CD4-positive, alpha-beta T cell (primary cell): ENCODE measurements at places on chromosomes 12 and 14.

GRCh38 chr12:69366796-69367195, 7.3 kb downstream of the YEATS4 start:
- DNase-seq, result no peak

DNA sequence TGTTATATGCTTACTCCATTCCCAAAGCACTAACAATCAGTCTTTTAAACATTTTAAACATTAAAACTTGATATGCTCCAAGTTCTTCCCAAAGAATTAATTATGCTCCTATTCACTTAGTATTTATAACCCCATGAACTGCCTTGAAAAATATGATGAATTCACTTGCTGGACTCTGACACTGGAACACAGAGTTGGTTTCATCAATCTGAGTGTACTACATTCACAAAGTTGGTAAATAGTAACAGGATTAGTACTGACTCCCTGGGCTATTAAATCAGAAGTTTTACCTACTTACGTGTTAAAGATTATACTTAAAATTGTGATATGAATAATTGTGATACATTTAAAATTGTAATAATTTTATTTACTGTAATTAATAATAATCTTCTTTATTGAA, 17.3 kb upstream of the MYF6 start:
- no peak for DNase-seq

GRCh38 chr12:123120452-123121166, 30.3 kb downstream of the PITPNM2 start:
- DNase-seq, result peak; percentile 51

DNA sequence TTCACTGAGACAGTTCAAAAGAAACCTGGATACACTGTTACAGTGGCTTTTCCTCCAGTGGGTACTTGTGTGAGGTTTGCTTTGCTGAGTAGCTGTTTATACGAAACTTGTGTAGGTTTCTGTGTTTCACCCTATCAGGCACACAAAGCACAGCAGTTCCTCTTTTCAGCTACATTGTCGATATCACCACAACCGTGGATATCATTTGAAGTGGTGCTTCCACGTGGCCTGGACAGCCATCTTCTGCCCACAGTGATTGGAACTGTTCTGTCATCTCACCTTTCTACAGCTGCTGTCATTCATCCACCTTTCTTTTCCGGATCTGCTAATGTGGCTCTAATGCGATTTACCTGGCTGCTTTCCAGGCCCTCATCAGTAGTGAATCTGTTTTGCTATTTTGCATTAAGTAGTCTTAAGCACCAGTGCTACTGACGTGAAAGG, 368.8 kb downstream of the SYT1 start:
- no peak for DNase-seq

DNA sequence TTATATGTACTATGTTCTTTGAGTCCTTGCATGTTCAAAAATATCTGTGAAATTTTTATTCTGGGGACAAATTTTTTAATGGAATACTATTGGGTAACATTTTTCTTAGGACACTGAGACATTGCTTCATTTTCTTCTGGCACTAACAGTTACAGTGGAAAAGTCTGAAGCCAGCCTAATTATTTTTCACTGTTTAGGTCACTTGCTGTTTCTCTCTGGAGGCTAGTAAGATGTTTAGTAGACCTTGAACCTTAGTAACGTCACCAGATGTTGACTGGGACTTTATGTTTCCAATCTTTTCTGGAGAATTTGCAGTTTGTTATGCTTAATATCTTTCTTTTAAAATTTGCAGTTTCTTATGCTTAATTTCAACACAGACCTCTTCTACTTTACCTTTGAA, 12.3 kb upstream of the EPYC start:
- DNase-seq, result no peak

- DNase-seq, result no peak
Measured at GRCh38 chr12:91967590-91967989, 178.1 kb downstream of the BTG1 start.

DNA sequence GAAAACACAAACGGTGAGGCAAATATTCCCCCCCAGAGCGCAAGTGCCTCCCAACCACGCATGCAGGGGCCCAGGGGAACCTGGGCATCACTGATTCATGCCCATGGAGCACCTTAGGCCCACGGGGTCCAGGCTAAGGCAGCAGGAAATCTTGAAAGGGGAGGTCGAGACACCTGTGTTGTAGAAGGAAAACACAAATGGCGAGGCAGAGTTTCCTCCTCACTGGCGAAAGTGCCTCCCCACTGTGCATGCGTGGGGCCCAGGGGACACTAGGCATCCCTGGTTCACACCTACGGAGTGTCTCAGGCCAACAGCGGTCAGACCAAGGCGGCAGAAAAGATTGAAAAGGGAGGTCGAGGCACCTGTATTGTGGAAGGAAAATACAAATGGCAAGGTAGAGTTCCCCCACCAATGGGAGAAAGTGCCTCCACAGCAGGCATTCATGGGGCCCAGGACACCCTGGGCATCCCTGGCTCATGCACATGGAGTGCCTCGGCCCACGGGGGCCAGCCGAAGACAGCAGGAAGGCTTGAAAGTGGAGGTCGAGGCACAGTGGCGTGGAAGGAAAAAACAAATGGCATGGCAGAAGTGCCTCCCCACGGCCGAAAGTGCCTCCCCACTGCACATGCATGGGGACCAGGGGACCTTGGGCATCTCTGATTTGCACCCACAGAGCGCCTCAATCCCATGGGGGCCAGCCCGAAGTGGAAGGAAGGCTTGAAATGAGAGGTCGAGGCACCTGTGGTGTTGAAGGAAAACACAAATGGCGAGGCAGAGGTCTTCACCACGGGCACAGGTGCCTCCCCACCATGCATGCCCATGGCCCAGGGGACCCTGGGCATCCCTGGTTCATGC, 368.8 kb downstream of the ALG10 start:
- no peak for DNase-seq

DNA sequence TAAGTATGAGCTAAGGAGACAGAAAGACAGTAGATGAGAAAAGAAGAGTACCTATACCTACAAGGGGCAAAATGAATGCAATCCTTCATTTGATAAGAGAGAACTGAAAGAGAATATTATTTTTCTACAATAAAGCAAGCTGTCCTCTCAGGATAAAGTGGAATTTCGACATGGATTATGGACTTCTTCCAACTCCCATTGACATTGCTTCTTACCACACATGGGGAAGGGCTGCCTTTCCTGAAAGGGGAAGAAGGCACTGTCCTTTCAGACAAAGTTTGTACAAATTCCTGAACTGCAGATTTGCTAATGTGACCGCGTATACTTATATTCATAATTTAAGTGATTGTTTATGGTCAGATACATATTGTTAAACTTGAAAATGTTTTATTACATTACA, 4.3 kb upstream of the HEBP1 start:
- DNase-seq, result no peak

DNA sequence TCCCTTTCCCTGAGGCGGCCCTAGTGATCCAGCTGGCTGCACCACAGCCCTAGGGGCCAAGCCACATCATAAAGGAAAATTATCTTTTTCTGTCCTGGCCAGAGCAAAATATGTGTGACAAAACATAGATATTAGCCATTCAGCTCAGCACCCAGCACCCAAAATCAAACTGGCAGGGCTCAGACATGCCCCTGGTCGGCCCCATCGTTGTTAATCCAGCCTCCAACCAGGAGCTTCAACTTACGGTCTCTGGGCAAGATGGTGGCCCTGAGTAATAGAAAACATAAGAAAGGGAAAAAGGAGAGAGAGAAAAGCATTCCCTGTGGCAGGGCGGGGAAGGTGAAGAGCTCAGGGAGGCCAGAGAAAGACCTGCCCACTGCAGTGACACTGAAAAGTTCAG, 111.9 kb downstream of the EML1 start:
- DNase-seq, result no peak

GRCh38 chr14:34129927-34130552, 179.2 kb upstream of the EGLN3 start:
- no peak for DNase-seq

DNA sequence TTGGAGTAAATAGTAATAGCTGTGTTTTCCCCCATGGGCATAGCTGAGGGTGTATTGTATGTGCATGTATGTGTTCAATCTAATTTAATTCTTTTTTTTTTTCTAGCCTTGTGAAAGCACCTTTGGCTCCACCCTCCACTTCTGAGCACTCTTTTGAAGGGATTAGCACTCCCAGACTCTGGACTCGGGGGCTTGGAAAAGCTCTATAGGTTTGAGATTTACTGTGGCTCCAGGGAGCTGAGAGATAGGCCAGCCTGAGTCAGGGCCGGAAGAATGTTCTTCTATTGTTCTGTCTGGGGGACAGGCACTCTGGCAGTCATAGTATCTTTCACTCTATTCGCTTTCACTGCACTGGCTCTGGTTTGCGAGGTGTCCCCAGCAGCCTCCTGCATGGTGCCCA, 540.0 kb upstream of the TBX3 start:
- DNase-seq, result no peak

DNA sequence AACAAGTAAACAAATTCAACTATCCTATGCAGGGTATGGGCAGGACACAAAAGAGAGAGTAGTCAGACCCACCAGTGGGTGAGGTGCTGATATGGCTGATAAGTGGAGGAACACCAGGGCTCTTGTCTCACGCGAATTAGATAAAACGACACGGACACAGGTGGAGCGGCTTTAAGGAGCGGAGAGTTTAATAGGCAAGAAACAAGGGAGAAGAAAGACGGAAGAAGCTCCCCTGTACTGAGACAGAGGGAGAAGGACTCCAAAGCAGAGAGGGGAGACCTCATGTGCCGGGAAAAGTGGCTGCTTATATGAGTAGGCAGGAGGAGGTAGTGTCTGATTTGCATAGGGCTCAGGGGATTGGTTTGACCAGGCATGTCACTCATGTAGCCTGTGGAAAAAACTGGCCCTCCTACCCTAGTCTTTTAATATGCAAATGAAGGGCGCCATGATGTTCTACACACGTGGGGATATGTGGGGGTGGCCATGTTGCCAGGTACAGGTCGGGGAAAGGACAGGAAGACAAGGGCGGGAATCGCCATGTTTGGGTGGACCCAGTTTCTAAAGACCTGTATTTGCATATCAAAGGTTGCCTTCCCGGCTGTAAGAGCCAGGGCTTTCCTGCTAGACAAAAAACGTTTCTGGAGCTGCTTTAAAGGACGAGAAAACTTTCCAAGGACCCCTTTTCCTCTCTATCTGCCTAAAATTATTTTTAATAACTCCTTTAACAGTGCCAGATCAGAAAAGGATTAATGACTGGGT, 28.8 kb downstream of the RPGRIP1 start:
- peak; percentile 62 for DNase-seq

- no peak for DNase-seq
Measured at GRCh38 chr14:92926180-92926845, 3.4 kb downstream of the CHGA start.

- no peak for DNase-seq
Measured at GRCh38 chr12:53327435-53328042, 6.1 kb upstream of the AAAS start.

DNA sequence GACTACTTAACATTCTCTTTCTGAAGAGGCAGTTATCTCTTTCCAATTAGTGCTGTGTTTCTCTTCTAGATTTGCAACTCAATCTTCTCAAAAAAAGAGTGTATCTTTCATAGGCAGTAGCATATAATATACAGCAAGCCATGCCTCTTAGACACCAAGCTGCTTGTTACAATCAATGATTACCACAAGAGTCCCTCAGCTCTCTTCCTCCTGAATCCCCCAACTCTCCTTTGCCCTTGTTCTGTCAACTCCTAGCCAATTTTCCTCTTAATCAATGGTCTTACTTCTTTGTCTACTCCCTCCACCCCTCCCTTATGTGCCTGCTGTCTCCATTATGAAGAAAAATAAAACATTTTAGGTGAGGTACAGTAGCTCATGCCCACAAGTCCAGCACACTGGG, 2.6 kb downstream of the TMTC1 start:
- DNase-seq, result no peak

GRCh38 chr12:116293687-116294453, 16.4 kb upstream of the MED13L start:
- DNase-seq, result no peak

DNA sequence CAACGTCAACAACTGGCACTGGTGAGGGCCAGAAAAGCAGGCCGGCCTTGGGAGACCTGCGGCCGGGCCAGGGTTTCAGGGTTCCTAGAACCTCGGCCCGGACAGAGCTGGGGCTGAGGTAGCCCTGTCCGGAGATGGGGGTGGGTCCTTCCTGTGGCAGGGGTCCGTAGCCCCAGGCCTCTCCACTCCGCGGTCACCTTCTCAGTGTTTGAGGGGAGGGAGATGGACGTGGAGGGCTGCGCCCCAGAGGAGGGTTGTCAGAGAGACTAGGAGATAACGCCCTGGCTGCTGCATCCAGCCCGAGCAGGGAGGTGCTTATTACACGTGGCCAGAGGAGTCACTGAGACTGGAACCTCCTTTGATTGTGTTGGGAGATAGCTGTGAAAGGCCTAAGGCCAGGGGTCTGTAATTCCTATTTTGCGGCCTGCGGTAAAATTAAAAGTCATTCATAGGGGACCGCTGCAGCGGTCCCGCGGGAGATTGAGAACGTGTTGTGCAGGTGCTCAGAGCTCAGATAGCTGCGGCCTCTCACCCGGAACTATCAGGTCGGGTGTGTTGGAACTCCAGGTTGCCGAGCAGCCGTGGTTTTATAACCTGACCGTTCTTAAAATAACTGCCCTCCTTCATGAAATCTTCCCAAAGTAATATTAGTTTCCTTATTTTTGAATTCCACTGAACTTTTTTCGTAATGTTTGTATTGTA, 507 bp downstream of the AHSA1 start:
- peak; percentile 31 for DNase-seq

- no peak for DNase-seq
Measured at GRCh38 chr14:55438066-55438683, 2.2 kb downstream of the TBPL2 start.

GRCh38 chr12:58766513-58766870, 153.8 kb downstream of the LRIG3 start:
- no peak for DNase-seq

- DNase-seq, result no peak
Measured at GRCh38 chr14:61769893-61770292, 7.7 kb downstream of the SNAPC1 start.

DNA sequence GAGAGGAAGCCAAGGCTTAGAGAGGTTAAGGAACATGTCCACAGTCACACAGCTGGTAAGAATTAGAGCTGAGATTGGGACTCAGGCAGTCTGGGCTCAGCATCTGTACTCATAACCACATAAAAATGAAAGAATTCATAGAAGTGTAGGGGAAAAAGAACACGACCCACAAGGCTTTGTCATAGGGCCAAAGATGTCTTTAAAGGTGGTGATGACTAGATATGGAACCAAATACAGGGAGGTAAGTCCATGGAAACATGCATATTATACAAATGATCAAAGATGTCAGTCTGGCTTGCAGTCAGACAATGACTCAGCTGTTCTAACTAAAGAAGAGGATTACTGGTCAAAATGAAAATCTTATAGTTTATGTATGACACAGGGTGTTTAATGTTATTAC, 7.2 kb upstream of the SSPN start:
- DNase-seq, result no peak

- DNase-seq, result no peak
Measured at GRCh38 chr12:127284870-127285431, 982.0 kb upstream of the TMEM132C start.

GRCh38 chr12:4539167-4539870, 629 bp downstream of the RAD51AP1 start:
- no peak for DNase-seq

DNA sequence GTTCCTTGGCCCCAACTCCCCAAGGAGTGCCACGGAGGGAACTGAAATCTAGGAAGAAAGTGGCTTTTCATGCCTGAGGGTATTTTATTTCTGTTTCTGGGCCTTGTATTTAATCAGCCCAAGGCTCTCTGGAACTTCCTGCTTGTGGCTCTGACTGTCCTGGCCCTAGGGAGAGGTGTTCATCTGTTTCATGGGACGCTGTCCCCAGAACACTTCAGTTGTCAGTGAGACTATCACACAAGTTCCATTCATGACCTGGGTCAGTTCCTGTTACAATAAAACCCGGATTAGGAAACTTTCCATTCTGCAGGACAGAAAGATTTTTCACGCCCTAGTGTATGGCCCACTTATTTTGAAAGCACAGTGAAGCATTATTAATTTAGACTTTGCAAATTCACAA, 18.5 kb upstream of the TC2N start:
- DNase-seq, result no peak
